ENCODE measurements at places on chromosomes 3 and 15. TPM values are rescaled to one million over a fixed set of nuclear protein-coding genes. Genes with fewer than 3 reads are reported as not detected.

Gene NGLY1
- total RNA-seq, result 21.0 TPM

Gene DZIP1L
- total RNA-seq, result 20.8 TPM

Gene RBP2
- total RNA-seq, result not detected

Gene SNRPN
- total RNA-seq, result 94.1 TPM

Gene NLGN1
- 6.7 TPM for total RNA-seq

Gene TERC
- 718 TPM for total RNA-seq

Gene MUSTN1
- total RNA-seq, result not detected

Gene FBXO40
- not detected for total RNA-seq

Gene GPR171
- not detected for total RNA-seq

Gene KLF15
- 0.29 TPM for total RNA-seq

All from placental pericyte (primary cell).